ENCODE measurements at places on chromosomes 5 and 9. TPM values are rescaled to one million over a fixed set of nuclear protein-coding genes. Genes with fewer than 3 reads are reported as not detected.

DNA sequence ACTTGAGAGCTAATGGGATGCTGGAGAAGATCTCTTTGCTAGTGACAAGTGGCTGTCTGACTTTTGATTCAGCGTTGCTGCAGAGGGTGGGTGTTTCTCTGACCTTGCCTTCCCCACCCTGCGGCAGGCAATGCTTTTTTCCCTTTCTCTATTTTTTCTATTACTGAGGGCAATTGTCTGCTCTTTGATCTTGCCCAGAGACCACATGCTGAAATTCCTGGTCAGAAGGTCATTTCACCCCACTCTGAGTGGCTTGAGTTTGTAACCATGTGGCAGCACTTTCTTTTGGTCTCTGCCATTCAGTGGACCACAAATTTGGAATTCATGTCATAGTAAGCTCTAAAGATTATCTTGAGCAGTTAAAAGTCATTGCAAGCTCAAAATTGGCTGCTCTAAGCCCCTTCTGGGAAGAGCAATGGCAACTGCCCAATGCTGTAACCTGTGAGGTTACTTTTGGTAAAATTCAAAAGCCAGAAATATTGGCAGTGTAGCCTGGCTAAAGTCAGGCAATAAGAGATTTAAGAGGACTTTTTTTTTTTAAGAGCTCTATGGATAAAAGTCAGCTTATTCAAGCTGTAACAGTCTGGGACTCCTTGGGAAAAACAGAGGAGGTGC lies 30.4 kb upstream of the MTMR12 start:
- H3K4me3 ChIP-seq, result no peak overlapping the region
- H3K27me3 ChIP-seq, result no peaks in the 10 kb centered on the region
- no peak for DNase-seq

- H3K27me3 ChIP-seq, result no peaks in the 10 kb centered on the region
- H3K36me3 ChIP-seq, result no peaks in the 10 kb centered on the region
- H3K27ac ChIP-seq, result no peak overlapping the region
- DNase-seq, result no peak
These were observed 63.3 kb downstream of the CAVIN4 start for GRCh38 chr9:100641166-100641565.

C9orf50 gene
- total RNA-seq, result not detected

OR1Q1 gene
- not detected for total RNA-seq
